Fibroblast of lung (primary cell): ENCODE measurements at places on chromosomes 2 and 18. TPM values are rescaled to one million over a fixed set of nuclear protein-coding genes. Genes with fewer than 3 reads are reported as not detected.

Gene DSG4
- total RNA-seq: not detected in 2 replicates

Gene SLC11A1
- 0.17 and 0.26 TPM in 2 replicates for total RNA-seq

Gene C1QL2
- total RNA-seq: not detected in 2 replicates

Gene IL36RN
- total RNA-seq: not detected in 2 replicates

Gene CCL20
- not detected in 2 replicates for total RNA-seq

Gene RBKS
- total RNA-seq: 1.3 and 2.6 TPM in 2 replicates

Gene VIL1
- not detected in 2 replicates for total RNA-seq
